ENCODE measurements at places on chromosomes 3 and 15. TPM values are rescaled to one million over a fixed set of nuclear protein-coding genes. Genes with fewer than 3 reads are reported as not detected.

The CCRL2 gene
- total RNA-seq = not detected

- H3K27ac ChIP-seq = no peak overlapping the region
- H3K4me1 ChIP-seq = no peaks in the 10 kb centered on the region
- DNase-seq = no peak
- H3K36me3 ChIP-seq = no peaks in the 10 kb centered on the region
- no peak overlapping the region for H3K4me3 ChIP-seq
Observed at GRCh38 chr3:31772758-31773473, 208.1 kb downstream of the OSBPL10 start.

The MASP1 gene
- total RNA-seq = 1.7 TPM

The SLC24A5 gene
- total RNA-seq = not detected

GRCh38 chr3:184911570-184911969 is 99.6 kb downstream of the VPS8 start:
- H3K4me1 ChIP-seq = peaks cover 46% of the 10 kb centered on the region
- H3K36me3 ChIP-seq = no peaks in the 10 kb centered on the region
- DNase-seq = no peak

DNA sequence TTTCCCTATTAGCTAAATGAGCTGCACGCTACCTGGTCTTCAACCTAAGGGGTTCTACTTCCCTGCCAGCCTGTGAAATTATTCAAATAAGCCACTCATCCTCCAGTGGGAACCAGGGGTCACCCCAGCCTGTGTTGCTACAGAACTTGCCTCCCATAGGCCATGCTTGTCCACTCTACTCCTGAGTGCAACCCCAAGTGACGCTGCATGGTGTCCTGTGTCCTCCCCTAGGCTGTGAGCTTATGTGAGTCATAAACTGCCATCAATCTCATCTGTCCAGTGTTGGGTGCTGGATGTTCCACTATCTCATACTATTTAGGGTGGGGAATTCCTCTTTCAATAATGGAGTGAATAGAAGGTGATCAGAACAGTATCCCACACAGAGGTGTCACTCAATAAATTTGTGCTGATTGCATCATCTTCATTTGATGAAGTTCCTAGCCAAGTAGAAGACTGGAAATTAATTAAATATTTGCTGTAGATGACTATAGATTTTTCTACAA is 49.8 kb upstream of the SSR3 start:
- no peaks in the 10 kb centered on the region for H3K27me3 ChIP-seq
- no peak overlapping the region for H3K4me3 ChIP-seq
- no peak for DNase-seq
- H3K36me3 ChIP-seq = no peaks in the 10 kb centered on the region

The LRRC15 gene
- total RNA-seq = not detected

DNA sequence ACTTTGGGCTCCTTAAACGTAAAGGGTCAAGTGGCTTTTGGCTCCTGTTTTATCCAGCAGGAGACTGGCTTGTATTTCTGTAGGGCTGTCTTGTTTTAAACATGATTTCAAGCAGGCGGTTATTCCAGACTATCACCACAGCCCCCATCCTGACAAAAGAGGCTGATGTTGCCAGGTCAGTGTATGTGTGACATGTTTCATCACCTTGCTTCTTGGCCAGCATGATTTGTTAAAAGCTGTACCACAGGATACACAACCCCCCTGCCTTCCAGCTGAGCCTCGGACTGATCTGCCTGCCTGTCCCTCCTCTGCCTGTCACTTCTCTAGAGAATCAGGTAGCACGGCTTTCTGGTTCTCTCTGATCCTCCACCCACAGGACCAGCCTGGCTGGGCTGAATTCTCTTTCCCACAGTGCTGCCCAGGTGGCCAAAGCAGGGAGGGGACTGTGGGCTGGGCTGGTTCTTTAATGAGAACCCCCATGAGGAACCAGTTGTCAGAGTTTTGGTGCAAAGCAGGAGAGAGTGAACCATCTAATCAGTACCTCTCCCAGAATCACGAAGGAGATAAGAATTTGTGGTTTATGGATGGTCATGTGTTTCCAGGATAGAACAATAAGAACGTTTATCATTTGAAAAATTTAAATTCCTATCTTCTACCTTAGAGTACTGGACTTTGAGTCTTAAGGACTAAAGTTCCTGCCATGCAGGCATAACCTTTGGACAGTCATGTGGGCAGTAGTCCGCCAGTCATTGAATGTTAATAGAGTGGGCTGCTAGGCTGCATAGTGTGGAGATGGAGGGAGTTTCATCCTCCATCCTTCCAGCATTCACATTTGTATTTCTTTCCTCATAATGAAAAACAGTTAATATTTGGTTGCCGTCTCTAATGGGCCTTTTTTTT is 8.8 kb downstream of the ABHD6 start:
- DNase-seq = no peak
- peaks cover 26% of the 10 kb centered on the region for H3K4me1 ChIP-seq
- no peak overlapping the region for H3K27ac ChIP-seq
- peaks cover 4% of the 10 kb centered on the region for H3K27me3 ChIP-seq

DNA sequence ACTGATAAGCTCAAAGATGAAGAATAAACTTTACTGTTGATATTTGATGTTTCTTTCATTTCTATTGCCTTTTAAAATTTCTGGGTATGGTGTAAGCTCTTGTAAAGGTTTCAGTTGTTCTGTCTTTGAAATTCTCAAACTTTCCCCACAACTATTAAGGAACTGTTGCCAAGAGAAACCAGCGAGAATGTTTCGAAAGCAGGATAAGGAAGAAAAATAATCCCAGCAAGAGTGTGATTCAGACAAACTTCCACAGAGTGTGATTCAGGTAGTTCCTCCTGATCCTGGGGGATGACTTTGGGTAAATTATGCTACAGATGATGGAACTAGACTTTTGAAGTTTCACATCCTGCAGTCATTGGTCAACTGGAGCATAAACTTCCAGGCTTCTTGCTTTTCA is 632.0 kb downstream of the NSUN3 start:
- no peak overlapping the region for H3K4me3 ChIP-seq
- H3K4me1 ChIP-seq = peaks cover 4% of the 10 kb centered on the region
- H3K36me3 ChIP-seq = no peaks in the 10 kb centered on the region
- no peak for DNase-seq
- H3K27ac ChIP-seq = no peak overlapping the region
- H3K27me3 ChIP-seq = no peaks in the 10 kb centered on the region

The REC114 gene
- not detected for total RNA-seq
